Anterior cingulate cortex (tissue), 58 donors: ENCODE measurements at places on chromosomes 13 and 19.
A peak's percentile ranks its signal among the peaks of the same experiment; 100 is the strongest.

DNA sequence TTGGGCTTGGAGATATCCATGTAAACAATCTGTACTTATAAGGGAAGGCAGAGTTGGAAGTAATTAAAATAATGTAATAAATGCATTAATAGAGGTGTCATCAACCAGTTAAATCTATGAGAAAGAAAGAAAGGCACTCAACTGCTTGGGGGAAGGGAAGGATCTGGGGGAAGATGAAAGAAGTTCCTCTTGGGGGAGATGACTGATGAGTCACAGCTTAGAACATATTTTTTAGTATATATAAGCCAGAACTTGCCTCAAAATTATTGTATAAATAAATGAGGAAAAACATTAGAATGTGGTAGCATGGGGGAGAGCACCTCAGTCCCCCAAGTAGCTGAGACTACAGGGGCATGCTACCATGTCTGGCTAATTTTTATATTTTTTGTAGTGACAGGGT lies 205.8 kb downstream of the GGACT start:
- DNase-seq: no peak

DNA sequence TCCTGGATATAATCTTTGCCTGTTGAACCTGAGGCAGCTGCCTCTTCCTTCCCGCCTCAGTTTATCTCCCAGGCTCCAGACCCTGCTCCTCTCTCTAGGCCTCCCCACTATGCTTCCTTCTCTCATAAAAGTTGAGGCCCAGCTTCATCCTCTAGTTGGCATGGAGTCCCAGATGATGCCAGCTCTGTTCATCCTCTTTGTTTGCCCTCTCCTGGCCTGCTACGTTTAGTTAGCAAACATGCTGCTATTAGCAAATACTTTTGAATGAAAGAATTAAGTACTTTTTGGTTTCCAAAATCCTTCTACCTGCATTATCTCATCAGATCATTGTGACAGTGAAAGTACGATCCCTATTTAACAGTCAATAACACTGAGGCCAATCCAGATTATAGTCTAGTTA lies 472.5 kb downstream of the COG6 start:
- no peak for DNase-seq

GRCh38 chr13:32059511-32059984 lies 28.0 kb downstream of the FRY start:
- DNase-seq: no peak

DNA sequence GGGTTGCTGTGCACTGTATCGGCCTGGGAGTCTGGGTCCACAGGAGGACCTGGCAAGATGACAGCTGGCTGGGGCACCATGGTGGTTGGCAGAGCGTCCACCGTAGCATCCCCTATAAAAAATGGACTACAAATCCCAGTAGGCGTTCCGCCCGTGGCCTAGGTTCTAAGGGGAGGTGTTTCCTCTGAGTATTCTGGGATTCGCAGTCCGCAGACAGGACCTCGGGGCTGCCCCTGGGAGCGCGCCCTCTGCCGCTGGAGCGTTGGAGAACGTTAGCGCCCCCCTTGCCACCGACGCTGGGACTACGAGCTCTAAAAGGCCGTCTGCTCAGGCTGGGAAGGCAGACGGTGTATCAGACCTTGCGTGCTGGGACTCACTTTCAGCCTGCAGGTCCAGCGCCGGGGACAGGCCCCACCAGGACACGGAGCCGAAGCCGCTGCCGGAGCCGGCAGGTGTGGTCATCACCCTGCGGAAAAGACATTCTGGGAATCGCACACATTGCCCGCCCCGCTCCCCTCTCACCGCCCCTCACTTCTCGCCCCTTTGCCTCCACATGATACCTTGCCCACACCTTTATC lies 372 bp downstream of the DNAAF3 start:
- peak; percentile 19 for DNase-seq

- DNase-seq: no peak
Observed at GRCh38 chr13:85717921-85718320, 81.3 kb downstream of the SLITRK6 start.

DNA sequence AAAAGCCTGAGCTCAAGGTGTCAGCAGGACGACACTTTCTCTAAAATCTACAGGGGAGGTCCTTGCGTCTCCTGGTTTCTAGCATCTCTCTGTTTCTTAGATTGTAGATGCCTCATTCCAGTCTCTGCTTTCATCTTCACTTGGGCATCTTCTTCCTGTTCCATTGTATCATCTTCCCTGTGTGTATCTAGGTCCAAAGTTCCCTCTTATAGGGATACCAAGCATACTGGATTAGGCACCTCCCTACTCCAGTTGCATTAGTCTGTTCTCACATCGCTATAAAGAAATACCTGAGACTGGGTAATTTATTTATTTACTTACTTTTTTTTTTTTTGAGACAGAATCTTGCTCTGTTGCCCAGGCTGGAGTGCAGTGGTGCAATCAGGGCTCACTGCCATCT lies 91.3 kb upstream of the ABCC4 start:
- DNase-seq: no peak
